ENCODE measurements at places on chromosomes 7 and 10. TPM values are rescaled to one million over a fixed set of nuclear protein-coding genes. Genes with fewer than 3 reads are reported as not detected.

ZNF853 gene
- 11.7 TPM for total RNA-seq

AKR1B1 gene
- 200 TPM for total RNA-seq

AGAP4 gene
- total RNA-seq: 13.3 TPM

GRCh38 chr10:47030191-47030703 is 119.0 kb downstream of the PTPN20 start:
- H3K36me3 ChIP-seq: no peaks in the 10 kb centered on the region
- no peak overlapping the region for H3K4me3 ChIP-seq
- no peaks in the 10 kb centered on the region for H3K27me3 ChIP-seq
- DNase-seq: no peak

DNA sequence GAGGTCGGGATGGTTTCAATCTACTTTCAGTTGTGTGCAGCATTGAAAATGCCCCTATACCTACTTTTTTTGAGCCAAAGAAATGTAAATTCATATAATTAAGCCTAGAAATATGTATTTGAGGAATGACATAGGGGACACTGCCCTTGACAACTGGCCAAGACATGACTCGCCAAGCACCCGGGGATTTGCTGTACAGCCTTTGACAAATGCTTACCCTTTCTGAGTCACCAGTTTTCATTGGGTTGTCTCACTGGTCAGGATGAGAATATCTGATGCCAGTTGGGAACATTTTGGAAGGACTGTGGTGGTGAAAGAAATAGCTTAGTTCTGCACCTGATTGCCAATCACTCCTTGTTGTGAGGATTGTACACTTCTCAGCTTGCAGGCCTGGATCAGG is 166.8 kb upstream of the HABP2 start:
- no peaks in the 10 kb centered on the region for H3K27me3 ChIP-seq
- no peak overlapping the region for H3K27ac ChIP-seq
- H3K36me3 ChIP-seq: no peaks in the 10 kb centered on the region
- no peak overlapping the region for H3K4me3 ChIP-seq
- no peaks in the 10 kb centered on the region for H3K4me1 ChIP-seq

DNA sequence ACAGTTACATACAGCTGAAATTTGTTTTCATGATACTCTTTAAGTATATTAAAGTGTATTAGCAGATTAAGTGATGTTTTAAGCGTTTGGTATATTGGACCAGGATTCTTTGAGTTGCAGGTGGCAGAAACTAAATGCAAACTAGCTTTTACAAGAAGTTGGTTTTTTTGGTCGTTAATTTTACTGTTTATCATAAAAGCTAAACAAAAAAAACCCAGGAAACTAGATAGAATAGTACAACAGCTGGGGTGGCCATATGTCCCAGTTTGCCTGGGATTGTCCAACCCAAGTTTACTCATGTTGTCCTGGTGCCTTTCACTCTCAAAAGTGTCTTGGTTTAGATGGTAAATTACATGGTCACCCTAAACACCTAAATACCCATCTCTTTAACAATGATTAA is 108.7 kb downstream of the PHTF2 start:
- no peak for DNase-seq
- H3K4me3 ChIP-seq: no peak overlapping the region
- no peaks in the 10 kb centered on the region for H3K36me3 ChIP-seq
- H3K27ac ChIP-seq: no peak overlapping the region
